ENCODE measurements at places on chromosomes 4 and X.

GRCh38 chrX:29691044-29691443 is 524.3 kb upstream of the MAGEB2 start:
- DNase-seq = no peak

DNA sequence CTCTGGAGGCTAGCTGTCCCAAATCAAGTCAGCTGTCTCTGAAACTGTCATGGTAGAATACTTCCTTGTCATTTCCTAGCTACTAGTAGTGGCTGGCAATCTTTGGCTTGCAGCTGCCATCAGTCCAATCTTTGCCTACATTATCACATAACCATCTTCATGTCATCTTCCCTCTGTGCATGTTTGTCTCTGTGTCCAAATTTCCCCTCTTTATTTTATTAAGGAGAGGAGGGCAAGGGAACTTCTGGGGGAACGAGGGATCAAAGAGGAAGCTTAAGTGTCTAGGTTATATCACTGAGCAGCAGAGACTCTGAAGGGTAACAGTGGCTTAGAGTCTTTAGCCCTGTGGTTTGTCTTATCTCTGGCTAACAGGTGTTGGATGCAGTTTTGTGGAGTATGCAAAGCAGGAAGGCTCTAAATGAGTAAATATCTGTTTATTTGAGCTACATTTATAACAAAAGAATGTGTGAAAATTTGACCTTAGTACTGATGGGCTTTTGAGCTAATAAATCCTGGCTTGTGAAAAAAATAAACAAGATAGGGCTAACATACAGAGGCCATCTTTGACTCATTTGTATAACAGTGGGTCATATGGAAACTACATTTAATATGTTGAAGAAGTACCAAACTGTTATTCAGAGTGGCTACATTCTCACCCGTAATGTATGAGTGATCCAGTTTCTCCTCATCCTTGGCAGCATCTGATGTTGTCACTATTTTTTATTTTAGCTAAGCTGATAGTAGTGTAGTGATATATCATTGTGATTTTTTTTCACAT is 49.4 kb upstream of the ENOX2 start:
- DNase-seq = no peak

GRCh38 chrX:44596277-44596676 is 53.6 kb upstream of the FUNDC1 start:
- no peak for DNase-seq

DNA sequence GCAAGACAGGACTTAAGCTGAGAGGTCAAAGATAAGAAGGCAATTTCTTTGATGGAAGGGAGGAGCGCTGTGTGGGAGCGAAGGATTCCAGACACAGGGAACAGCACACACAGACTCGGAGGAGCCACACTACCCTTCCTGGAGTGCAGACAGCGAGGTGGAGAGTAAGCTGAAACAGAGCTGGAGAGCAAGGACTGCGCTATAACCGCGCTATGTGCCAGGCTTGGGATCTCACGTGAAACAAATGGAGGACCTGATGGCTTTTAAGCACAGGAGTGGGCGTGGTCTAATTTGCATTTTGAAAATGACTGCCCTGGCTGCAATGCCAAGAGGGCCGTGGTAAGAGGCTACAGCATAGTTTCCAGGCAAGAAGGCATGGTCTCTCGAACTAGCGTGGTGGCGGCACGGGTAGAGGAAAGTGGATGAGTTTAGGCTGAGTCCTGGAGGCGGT is 113.9 kb upstream of the SORBS2 start:
- DNase-seq = no peak

DNA sequence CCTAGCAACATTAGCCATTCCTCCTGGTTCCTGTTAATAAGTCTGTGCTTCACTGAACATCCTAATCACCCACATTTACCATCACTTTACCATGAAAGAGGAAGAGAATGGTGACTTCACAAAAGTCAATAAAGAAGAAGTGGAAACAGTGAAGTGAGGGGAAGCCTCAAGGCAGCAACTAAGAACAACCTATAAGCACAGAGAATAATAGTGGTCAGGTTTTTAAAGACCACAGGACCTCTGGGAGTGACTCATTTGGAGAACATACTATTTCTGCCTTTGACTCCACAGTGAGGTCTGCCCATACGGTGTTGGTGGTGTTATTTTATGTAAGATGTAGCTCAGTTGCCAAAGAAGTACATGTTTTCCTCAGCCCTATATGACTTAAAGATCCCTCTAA is 86.0 kb upstream of the TET2 start:
- DNase-seq = no peak

Measured in cerebellar nuclear complex (tissue), 1 donor.